C1 segment of cervical spinal cord (tissue), 14 donors: ENCODE measurements at places on chromosomes 7 and 10.
A peak's percentile ranks its signal among the peaks of the same experiment; 100 is the strongest.

DNA sequence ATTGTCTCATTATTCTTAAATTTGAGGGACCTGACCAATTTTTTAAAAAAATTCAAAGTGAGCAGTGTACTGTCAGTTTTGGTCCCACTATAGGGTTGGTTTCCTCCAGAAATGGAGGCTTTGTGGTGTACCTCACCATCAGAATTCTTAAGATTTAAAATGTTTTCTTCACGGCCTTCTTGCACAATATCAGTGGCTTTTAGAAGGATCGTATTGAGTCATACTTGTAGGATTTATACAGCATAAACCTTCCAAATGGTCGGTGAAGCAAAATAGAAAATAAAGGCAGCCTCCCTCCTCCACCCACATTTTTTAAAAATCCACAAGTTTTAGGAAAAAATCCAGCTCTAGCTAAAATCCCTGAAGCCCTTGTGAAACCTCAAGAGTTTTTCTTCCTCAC, 126.4 kb downstream of the RNLS start:
- DNase-seq: no peak

DNA sequence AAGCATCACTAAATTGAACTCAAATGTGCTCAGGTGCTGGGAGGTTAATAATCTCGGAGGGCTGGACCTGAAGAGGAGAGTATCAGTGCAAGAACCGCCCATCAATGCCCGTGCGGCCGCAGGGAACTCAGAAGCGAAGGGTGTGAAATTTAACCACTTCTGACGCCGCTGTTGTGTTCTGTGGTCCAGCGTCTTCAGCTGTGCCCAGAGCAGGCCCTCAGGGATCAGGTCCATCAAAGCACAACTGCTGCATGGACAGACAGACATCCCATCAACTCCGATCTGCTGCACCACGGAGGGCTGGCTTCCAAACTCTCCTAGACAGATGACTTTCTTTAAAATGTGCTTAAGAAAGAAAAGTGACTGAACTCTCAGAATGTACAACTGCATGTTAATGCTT, 144.9 kb upstream of the TCERG1L start:
- no peak for DNase-seq

DNA sequence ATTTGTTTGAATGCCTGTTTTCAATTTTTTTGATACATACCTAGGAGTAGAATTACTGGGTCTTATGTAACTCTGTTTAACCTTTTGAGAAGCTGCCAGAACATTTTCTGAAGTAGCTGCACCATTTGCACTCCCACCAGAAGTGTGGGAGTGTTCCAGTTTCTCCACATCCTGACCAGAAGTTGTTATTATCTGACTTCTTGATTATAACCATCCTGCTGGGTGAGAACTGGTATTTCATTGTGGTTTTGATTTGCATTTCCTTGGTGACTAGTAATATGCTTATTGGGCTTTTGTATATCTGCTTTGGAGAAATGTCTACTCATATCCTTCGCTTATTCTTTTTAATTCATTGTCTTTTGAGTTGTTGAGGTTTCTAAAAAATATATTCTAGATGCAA, 117.2 kb upstream of the GLCCI1 start:
- no peak for DNase-seq

DNA sequence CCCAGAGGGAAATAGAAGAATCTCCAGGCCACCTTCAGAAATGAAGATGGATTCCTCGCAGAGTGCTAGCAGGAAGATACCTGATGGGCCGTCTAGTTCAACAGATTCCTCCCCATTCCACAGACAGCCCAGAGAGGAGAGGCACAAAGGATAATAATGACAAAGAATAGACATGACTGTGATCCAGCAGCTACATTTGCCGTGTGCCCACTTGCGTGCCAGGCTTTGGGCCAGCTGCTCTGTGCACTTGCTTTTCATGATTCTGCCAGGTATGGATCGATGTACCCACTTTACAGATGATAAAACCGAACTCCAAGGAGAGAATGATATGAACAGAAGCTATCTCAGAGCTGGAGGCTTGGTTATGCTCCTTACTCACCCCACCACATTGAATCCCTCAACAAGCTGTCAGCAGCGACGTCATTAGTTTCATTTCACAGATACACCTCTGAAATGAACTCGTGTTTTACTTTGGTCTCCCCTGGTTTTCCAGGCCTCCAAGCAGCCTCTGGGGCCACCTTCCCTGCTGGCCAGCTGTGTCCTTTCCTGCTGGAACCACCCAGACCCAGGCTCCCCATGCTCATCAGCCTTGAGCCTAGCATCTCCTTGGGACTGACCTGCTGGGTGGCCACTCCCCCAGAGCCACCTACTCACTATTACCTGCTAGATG, 11.9 kb upstream of the WDFY4 start:
- DNase-seq: no peak

DNA sequence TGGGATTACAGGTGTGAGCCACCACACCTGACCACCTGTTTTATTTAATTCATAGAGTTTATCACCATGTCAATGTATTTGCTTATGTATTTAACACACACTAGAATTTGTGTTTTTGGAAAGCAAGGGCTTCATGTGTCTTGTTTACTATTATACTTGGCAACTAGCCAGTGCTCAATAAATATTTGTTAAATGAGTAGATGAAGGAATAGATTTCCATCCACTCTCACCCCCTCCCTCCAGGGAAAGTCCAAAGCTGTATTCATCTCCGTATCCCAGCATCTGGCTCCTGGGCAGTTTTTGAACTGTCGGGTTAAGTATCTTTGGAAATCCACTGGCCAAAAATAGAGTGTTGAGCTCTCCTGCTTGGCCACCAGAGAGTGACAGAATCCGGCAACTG, 4.6 kb upstream of the RADIL start:
- DNase-seq: no peak

DNA sequence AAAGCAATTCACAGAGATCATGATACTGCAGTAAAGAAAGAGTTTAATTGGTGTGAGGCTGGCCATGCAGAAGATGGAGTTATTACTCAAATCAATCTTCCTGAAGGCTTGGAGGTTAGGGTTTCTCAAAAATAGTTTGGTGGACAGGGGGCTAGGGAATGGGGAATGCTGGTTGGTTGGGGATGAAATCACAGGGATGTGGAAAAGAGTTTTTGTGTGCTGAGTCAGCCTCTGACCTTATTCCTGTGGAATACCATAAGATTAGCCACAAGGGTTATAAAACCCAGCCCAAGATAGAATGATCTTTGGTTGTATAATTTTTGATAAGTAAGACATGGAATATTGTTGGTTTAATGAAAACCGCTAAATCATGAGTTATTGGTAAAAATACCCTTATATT, 764.3 kb downstream of the TYW1 start:
- DNase-seq: no peak

DNA sequence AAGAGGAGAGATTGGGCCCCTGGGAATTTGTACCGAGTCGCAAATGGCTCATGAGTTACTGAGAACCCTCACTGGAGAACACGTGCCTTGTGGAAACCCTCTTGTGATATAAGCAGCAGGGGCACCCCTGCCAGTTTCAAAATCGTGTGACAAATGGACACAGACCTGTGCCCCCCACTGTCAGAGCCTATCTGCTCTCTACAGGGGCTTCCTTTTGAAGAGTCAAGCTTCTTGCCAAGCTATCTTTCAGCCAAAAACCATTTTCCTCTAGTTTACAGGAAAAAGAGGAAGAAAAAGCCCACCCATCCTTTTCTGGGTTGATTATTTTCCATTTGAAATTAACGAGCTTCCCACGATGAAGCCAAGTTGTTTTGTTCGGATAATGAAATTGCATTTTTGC, 64.1 kb upstream of the MPP7 start:
- no peak for DNase-seq

DNA sequence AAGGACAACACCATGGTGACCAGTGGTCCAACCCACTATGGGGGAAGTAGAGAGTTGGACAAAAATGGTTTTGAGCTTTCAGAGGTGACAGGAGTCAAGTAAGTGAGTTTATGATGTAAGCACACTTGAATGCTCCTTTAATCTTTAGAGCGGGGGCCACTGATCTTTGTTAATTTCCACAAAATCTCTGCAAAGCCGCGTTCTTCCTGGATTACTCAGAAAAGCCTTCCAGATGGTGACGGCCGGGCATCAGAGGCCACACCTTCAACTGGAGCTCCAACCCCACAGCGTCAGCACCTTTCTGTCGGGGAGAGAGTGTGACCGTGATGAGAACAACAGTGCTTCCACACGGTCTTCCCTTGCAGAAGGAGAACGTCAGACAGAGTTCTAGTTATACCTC, 35.2 kb upstream of the KLF6 start:
- DNase-seq: no peak

GRCh38 chr10:35911954-35912353, 269.9 kb upstream of the FZD8 start:
- DNase-seq: no peak

GRCh38 chr7:98105942-98106544, 619 bp upstream of the LMTK2 start:
- DNase-seq: no peak

- no peak for DNase-seq
Measured at GRCh38 chr10:112227331-112227987, 43.9 kb upstream of the GPAM start.

DNA sequence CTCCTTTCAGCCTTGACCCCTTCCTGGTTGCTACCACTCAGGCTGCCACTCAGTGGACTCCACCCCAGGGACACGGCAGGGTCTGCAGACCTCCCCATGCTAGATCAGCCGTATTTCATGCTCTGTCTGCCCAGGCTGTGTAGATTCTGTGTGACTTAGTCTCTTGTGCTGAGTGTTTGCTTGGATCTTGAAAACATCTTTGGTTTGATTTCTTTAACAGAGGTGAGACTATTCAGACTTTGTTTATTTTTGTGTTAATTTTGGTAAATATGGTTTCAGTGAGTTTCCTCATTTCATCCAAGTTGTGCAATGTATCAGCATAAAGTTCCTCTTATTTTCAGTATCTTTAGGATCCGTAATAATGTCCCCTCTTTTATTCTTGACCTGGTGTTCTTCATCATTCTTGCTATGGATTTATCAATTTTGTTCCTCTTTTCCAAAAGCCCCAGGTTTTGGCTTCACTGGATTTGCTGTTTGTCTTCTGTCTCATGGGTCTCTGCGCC, 21.2 kb upstream of the PWWP2B start:
- DNase-seq: no peak

DNA sequence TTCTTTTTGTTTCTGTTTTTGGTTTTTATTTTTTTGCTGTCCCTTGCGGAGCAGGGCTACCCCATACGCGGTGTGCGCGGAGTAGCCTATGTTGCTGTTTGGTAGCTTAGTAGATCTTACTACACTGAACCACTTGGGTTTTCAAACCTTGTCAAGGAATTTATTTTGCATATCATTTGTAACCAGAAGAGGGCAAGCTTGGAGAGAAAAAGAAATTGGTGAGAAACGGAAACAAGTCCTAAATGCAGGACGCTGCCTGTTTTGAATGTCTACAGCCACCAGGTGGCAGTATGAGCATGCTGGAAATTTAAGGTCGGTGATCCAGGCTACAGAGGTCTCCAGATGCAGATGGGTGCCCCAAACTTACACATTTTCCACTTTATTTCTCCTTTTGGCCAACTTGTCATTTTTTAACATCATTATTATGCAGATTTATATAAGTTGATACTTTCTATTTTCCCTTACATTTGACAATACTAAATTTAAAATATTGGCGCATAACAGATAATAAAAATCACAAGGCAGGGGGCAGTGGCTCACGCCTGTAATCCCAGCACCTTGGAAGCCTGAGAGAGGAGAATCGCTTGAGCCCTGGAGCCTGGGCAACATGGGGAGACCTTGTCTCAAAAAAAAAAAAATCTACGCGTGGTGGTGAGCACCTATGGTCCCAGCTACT, 15.3 kb upstream of the TRA2A start:
- DNase-seq: peak; percentile 47
